Activated T-cell treated with anti-CD3 and anti-CD28 coated beads for 1 hour (primary cell): ENCODE measurements at places on chromosomes 1 and 21.

- no peak for DNase-seq
These were observed 2.4 kb downstream of the IGSF21 start for GRCh38 chr1:18109756-18110597.

- DNase-seq: no peak
These were observed 9.6 kb downstream of the ZBTB18 start for GRCh38 chr1:244060686-244061085.

DNA sequence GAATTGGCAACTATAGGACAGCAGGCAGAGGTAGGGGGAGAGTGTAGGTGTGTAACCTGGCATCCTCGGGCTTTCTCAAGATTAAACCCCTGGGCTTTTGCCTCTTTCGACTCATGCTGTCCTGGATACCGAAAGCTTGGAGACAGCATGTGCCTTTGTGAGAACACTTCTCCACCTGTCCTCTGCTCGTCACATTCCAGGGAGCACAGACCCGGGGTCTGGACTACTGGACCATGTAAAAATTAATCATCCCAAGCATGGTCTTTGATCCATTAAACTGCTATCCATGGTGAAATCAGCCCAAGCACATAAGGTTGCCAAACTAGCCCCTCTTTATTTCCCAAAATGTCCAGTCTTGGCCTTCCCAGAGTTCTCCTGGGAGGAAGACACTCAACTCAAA lies 9.0 kb upstream of the RNF186 start:
- no peak for DNase-seq

GRCh38 chr1:207951652-207952051 lies 40.7 kb upstream of the CD34 start:
- no peak for DNase-seq

GRCh38 chr1:155307247-155307740 lies 1.4 kb upstream of the FDPS start:
- DNase-seq: no peak

DNA sequence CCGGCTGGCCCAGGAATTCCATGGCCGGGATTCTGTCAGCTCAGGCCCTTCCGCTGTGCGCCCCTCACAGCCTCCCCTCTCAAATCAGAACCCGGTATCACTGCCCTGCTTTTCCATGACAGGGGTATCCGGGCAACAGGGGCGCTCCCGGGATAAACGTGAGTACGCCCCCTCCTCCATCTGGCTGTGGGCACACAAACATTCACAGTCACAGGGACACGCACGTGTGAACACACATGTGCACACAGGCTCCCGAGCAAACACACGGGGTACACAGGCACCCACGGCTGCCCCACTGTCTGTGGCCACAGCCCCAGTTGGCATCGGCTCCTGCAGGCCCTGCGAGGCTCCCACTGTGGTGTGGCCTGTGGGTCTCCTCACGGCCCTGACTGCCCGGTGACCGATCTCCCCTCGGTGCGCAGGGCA lies 16.7 kb downstream of the COL6A1 start:
- no peak for DNase-seq

DNA sequence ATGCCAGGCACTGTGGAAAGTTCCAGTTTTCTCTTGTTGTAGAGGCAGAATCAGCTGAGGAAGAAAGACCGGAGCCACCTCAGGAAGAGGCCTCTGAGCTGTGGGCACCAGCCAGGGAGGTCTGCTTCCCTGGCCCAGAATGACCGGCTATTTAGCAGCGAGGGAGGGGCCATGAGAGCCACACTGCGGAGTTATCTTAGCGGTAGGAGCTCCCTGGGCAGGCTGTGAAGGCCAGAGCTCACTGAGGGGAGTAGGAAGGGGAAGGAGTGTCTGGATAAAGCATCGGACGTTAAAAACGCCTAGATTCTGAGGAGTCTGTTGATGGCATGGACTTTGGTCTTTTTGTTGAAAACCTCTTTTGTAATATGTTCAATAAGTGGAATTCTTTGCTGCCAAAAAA lies 36.5 kb downstream of the TSEN15 start:
- DNase-seq: no peak

DNA sequence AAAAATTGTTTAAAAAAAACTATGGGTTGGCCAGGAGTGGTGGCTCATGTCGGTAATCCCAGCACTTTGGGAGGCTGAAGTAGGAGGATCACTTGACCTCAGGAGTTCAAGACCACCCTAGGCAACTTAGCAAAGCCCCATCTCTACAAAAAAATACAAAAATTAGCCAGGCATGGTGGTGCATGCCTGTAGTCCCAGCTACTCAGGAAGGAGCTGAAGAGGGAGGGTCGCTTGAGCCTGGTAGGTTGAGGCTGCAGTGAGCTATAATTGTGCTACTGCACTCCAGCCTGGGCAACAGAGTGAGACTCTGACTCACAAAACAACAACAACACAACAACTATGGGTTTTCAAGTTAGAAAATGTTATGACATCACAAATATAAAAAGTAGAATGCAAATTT lies 16.4 kb downstream of the SLAMF7 start:
- DNase-seq: no peak

- no peak for DNase-seq
These were observed 27.2 kb downstream of the SSBP3 start for GRCh38 chr1:54378874-54379554.

- DNase-seq: no peak
These were observed 57.4 kb upstream of the WDR26 start for GRCh38 chr1:224492015-224492414.

DNA sequence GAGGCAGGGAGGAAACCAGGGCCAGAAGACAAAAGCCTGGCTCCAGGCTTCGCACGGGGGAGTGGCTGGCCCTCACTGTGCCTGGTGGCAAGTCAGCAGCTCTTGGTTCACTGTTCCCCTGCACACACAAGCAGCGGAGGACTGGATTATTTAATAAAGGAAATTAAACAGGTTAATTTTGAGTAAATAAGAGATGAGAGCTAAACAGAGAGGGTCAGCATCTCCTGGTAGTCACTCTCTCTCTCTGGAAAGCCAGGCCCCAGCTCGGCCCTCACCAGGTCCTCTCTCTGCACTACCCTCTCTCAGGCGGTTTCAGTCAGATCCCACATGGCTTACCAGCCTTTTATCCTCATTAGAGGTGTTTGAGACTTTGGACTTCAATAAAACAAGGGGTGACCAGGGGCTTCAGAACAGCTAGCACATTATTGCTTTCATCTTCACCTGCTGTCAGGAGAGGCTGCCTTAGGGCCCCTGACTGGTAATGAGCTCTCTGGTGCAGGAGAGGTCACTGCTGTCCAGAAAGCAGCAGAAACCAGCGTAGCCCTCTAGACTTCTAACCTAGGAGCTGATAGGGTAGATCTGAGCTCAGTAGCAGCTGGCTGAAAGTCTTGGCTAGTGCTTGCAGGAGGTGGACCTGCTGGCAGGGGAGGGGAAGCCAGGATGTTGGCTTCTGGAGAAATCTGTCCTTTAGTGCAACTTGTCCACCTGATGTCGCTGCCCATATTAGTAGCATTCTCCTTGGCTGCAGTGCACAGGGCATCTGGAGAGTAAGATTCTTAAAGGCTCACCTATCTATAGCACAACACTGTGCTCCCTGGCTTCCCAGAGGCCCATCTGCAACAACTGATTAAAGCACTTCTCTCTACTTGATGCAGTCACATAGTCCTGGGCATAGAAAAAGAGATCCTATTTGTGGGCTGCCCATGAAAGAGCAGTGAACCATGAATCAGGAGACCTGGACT lies 45.9 kb downstream of the SYT6 start:
- DNase-seq: no peak

DNA sequence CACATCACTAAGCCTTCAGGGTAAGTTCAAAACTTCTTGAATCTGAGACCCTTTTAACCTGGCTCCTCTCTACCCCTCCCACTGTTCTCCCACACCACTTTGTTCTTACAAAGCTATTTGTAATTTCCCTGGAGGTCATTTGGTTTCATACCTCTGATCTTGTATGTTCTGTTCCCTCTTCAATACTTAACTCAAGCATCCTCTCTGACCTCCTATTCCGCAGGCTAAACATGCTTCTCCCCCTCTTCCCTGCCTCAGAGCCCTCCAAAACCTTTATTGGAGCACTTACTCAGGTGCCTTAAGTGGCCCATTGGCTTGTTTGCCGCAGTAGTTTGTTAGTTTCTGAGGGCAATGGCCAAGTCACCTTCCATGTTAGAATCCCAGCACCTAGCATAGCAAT lies 54.8 kb downstream of the SSX2IP start:
- no peak for DNase-seq

DNA sequence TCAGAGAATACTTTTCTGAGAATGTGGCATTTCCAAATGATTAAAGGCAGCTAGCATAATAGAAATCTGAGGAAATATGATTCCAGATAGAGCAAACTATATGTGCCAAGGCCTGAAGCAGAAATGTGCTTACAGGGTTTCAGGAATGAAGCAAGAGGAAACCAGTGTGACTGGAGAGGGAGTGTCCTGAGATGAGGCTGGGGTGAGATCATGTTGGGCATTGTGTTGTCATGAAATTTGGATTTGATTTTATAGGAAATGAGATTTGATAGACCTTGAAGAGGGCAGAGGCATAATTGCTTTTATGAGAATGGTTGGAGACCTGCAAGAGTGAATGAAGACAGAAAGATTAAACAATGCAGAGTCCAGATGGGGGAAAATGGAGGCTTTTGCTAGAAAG lies 338.1 kb upstream of the SNX7 start:
- DNase-seq: no peak

- DNase-seq: no peak
These were observed 1043.6 kb upstream of the ADGRL4 start for GRCh38 chr1:80050085-80050484.

- no peak for DNase-seq
These were observed 6.1 kb downstream of the SRM start for GRCh38 chr1:11053758-11054137.

DNA sequence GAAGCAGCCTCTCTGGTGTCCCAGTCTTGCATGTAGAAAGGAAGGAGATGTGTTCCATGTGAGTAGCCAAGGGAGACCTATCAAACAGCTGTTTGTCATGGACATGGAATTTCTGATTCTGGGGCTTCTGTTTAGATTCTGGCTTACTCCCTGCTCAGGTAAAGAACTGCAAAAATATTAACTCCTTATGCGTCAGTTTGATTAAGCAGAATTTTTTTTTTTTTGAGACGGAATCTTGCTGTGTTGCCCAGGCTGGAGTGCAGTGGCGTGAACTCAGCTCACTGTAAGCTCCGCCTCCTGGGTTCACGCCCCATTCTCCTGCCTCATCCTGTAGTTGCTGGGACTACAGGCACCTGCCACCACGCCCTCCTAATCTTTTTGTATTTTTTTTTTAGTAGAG lies 6.8 kb downstream of the ARV1 start:
- no peak for DNase-seq

- no peak for DNase-seq
These were observed 125.2 kb upstream of the DSCAM start for GRCh38 chr21:40972151-40972550.

- DNase-seq: peak; percentile 15
These were observed 558 bp downstream of the PAXBP1 start for GRCh38 chr21:32770871-32771523.
